Fibroblast of the conjunctiva (primary cell): ENCODE measurements at places on chromosomes 7 and 10.

GRCh38 chr10:92052741-92053140 is 129.2 kb downstream of the BTAF1 start:
- no peak for DNase-seq

DNA sequence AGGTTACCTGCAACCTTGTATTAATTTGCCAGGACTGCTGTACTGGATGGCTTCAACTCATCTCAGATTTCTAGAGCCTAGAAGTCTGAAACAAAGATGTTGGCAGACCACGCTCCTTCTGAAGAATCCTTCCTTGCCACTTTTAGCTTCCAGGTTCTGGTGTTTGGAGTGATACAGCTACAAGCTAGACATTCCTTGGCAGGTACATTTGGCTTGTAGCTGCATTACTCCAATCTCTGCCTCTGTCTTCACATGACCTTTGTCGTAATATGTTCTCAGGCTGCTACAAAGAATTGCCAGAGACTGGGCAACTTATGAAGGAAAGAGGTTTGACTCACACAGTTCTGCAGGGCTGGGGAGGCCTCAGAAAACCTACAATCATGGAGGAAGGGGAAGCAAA is 146.3 kb downstream of the GALNT17 start:
- DNase-seq: no peak

- no peak for DNase-seq
Measured at GRCh38 chr7:55178292-55178862, 159.6 kb downstream of the EGFR start.

DNA sequence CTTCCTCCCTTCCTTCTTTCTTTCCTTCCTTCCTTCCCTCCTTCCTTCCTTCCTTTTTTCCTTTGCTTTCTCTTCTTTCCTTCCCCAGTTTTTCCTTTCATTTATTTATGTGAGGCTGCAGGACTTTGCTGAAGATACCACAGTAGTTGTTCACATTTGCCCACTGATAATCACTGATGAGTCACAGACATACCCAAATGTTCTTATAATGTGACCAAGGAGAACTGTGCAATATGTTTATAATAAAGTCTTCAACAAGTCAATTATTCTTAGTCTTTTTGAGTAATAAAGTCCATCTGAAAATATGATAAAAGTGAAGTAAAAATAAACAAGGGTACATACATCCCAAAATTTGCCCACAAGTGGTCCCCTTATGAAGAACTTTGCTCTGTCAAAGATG is 159.7 kb downstream of the GNAI1 start:
- no peak for DNase-seq

- no peak for DNase-seq
Measured at GRCh38 chr7:28228396-28228795, 47.8 kb upstream of the JAZF1 start.

DNA sequence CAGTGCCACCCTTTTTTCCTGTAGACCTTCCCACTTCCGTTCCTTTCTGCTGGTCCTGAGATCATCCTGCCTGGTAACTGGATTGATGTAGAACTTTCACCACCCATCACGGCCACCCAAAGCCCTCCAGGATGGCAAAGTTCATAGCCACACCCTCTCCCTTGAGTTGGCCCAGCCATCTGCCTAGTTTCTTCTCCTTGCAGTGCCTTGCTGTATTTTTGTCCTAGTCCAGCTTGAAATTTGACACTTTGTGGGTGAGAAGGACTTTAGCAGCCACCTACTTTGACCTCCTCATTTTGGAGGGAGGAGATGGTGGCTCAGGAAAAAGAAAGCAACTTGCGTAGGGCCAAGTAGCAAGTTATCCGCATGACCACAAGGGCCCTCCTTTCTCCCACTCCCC is 140.7 kb downstream of the BUB3 start:
- DNase-seq: no peak

- DNase-seq: no peak
Measured at GRCh38 chr10:20839141-20839540, 58.0 kb downstream of the NEBL start.

DNA sequence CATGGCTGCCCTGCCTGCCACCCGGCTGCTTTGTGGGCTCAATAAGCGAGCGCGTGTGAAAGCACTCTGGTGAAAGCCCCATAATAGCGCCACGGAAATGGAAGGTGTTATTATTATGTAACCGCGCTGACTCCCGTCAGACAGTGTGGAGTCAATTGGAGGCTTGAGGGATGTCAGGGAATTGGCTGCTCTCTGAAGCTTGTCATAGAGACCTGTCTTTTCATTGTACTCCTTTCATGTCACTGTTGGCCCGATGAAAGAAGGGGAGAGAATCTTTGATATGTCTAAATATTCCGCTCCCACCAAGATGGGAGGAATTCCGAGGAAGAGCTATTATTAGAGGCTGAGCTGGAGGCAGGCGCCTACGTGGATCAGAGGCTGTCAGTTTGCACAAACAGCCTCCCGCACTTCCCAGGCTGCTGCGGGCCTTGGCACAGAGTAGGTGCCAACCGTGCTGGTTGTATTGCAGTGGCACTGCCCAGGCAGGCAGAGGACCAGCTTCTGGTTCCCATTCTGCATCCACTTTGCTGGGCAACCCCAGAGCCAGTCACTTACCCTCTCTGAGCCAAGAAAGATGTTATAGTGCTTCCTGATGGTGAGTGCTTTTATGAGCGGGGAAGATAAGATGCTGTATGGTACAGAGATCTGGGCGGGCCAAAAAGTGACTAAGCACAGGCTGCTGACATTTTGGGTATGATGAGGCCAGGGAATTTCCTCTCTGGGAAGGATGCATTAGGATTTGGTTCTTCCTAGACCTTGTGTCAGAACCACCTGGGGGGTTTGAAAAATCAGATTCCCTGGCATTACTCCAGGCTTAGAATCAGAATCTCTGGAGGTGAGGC is 151.4 kb downstream of the RPS24 start:
- DNase-seq: no peak

DNA sequence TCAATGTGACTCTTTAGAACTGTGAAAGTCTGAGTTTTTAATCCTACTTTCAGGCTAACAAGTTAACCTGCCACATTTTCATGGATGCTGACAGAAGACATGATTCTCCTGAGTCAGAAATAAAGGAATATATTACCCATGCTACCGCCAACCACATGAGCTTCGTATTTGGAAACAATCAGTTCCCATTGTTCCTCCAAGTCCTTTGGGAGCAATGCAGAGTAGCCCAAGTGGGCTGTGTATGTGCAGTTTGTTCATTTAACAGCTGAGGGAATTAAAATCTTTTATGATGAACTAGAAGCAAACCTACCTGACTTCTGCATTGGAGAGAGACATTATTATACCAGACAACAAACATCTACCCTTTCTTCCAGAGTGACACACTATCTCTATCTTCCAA is 169.3 kb upstream of the BET1 start:
- DNase-seq: no peak

- DNase-seq: no peak
Measured at GRCh38 chr7:57398548-57398947, 51.4 kb upstream of the ZNF716 start.

DNA sequence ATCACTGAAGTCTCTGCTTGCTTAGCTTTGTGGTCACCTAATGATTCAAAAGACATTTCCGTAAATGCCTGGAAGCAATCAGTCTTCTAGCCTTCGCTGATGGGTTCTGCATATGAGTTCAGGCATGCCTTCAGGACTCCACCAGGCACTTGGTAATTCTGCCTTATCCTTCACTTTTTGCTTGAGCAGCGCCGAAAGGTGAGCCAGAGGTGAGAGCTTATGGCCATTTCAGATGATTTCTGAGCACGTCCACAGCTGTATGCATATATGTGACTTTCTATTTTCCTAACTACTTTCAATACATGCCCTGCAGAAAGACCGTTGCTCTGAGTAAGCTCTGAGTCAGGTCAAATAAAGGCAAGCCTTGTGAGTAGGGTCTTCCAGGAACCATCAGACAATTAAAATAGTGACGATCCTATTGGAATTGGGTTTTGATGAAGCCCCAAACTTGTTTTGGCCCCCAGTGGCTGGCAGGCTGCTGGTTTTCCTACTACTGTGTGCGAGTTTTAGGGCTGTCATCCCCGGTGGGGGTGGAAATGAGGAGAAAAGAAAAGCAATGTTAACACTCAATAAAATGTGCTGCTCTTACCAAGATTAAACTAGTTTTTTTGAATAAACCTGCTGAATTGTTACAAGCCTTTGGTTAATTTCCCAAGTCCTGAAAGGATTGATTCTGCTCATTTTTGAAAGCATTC is 154.4 kb upstream of the AKR1E2 start:
- no peak for DNase-seq

DNA sequence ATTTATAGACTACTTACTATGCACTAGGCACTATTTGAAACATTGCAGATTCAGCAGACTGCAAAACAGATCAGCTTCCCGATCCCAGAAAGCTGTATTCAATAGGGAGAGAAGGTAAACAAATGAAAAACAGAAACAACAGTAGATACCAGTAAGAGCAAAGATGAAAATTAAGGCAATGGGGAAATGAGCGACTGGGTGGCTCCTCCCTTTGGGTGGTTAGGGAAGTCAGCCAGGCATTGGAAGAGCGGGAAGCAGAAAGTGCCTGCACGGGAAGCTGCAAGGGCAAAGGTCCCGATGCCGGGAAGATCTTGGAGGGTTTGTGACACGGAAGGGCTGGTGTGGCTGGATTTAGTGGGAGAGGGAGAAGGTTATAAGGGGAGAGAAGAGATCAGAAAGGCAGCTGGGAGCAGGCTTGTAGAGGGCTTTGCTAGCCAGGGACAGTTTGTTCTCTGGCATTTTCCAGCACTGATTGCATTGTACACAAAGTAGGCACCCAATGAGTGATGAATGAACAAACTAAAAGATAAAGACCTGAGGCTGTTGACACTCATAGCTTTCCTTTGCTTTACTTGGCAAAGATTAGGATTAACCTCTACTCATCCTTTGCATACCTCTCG is 67.8 kb downstream of the NAMPT start:
- DNase-seq: peak; percentile 49

DNA sequence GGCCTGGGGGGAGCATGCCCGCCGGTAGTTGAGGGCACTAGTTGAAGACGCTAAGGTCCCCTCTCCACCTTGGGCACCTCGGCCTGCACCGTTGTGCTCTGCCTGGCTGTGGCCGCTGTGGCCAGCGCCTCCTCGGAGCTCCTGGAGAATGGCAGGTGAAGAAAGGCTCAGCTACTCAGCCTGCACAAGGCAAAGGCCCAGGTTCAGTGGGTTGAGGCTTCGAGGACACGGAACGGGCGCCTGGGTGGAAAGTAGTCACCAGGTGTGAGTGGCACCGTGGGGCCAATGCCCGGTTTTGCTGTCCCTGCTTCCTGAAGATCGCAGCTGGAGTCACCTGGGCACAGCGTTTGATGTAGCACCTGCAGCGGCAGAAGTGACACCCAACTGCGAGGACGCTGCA is 12.4 kb upstream of the ZNF716 start:
- no peak for DNase-seq

- no peak for DNase-seq
Measured at GRCh38 chr10:76329891-76330575, 898.6 kb downstream of the LRMDA start.

- no peak for DNase-seq
Measured at GRCh38 chr7:154306036-154306435, 253.8 kb downstream of the DPP6 start.

DNA sequence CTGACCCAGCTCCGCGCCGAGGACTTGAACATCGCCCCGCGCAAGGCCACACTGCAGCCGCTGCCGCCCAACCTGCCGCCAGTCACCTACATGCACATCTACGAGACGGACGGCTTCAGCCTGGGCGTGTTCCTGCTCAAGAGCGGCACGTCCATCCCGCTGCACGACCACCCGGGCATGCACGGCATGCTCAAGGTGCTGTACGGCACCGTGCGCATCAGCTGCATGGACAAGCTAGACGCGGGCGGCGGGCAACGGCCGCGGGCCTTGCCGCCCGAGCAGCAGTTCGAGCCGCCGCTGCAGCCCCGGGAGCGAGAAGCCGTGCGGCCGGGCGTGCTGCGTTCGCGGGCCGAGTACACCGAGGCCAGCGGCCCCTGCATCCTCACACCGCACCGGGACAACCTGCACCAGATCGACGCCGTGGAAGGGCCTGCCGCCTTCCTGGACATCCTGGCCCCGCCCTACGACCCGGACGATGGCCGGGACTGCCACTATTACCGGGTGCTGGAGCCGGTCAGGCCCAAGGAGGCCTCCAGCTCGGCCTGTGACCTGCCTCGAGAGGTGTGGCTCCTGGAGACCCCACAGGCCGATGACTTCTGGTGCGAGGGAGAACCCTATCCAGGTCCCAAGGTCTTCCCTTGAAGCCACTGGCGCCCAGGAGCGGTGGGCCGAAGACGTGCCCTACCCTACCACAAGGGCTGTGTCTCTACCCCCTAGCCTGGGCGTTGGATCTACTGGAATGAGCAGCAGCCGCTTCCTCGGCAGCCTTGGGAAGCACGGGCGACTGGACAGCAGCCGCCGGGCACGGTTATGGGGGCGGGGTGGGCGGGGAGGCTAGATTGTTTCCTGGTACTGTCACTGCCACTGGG is 945 bp downstream of the ADO start:
- no peak for DNase-seq

DNA sequence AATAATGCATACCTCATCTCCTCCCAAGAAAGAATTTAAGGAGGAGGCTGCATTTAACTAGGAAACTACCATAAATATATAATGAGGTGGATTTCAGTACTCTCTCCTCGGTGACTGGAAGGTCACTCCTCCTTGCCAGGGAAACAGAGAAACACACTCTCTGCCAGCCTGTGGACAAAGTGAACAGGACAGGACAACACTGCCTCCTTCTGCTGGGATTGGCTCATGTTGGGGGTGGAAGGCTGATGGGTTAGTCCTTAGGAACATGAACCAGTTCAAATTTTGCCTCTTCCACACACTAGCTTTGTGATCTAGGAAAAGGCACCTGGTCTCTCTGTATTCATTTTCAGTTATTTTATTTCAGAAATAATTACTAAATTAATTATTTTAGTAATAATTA is 50.6 kb upstream of the STEAP4 start:
- peak; percentile 29 for DNase-seq

GRCh38 chr10:54826994-54827560 is 26.0 kb upstream of the PCDH15 start:
- no peak for DNase-seq

GRCh38 chr7:155444746-155445145 is 13.2 kb upstream of the EN2 start:
- DNase-seq: no peak

DNA sequence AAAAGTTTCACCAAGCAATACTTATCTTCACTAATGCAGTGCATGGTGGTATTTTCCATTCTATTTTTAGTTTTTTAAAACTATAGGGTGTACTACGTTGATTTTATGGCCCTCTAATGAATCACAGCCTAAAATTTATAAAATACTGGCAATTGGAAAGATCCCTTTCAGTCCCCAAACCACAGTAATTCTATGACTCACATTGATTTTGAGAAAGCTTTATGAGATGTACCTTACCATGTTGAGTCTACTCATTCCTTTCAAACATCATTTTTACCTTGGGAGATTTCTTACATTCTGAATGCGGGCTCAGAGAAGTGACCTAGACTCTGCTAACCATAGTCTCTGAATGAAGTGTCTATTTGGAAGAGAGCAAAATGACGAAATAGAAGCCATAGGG is 141.6 kb downstream of the GPR85 start:
- no peak for DNase-seq

GRCh38 chr10:122326806-122327205 is 47.7 kb upstream of the PLEKHA1 start:
- no peak for DNase-seq

GRCh38 chr10:4136121-4136520 is 351.1 kb upstream of the KLF6 start:
- DNase-seq: no peak

- no peak for DNase-seq
Measured at GRCh38 chr10:102675011-102675665, 30.9 kb downstream of the TRIM8 start.
